Stimulated activated CD4-positive, alpha-beta T cell treated with anti-CD3 and anti-CD28 coated beads, TNF-alpha, amount 100 ng/mL, for 1 hour (primary cell): ENCODE measurements at places on chromosomes 1 and 21.
A peak's percentile ranks its signal among the peaks of the same experiment; 100 is the strongest.

DNA sequence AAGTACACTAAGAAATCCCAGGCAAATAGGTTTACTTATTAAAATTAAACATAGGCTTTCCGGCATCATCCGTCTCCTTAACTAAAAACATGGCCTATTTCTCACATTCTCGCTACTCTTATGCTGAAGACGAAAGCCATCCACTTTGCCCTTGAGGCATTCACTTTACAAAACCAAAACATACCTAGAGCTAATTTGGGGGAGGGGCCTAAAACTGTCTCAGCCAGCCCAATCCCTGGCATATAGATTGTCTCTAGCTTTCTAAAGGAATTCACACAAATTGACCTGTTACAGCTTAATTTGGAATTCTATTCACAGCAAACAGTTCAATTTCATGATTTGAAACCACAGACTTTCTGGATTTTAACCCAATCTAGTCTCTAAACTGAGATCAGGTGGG is 34.8 kb downstream of the SLC35D1 start:
- DNase-seq: no peak

DNA sequence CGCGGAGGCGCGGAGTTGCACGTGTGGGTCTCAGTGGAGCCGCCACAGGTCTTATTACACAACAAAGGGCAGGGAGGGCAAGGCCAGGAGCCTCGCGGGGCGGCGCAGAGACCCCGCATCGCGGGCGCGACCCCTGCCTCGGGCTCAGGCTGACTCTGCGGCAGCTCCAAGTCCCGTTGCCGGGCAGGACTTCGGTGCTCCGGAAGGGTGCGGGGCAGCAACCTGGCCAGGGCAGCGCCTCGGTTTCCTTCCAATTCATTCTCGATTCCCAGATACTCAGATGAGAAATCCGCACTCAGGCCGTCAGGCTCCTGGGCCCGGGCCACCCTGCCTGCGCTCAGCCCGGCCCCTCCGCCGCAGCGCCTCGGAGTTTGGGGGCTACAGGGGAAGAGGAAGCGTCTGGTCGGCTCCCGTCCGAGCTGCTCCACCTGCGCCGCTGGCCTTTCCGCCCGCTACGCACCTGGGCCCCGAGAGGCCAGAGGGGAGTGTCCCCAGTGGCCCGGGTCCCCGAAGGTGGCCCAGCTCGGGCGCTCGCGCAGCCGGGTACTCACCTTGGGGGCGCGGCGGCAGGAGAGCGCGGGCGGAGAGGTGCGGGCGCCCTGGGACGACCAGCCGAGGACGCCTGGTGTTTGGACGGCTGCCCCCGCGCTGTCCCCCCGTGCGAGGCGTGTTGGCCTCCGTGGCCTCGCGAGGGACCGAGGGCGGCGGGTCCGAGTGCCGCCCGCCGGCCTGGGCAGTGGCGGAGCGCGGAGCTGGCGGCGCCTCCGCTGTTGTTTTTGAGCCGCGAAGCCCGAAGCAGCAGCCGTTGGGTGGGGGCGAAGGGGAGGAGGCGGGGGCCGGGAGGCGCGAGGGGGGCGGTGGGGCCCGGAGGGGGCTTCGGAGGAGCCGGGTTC is 1.1 kb upstream of the PRDM16 start:
- no peak for DNase-seq

DNA sequence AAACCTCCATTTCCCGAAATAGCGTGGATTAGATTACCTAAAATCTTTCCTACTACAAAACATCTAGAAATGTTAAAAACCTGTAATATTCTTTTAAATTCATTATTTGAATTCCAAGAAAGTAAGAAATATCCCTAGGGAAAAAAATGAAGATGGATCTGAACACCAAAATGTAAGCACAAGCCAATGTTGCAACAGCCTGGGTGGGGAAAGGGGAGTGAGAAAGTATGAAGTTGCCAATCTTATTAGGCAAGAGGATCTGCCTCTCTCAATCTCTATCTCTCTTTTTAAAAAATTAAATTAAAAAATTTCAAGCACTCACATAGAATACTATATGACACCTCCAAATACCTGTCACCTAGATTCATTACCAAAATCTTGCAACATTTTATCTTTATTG is 74.9 kb upstream of the IRF2BP2 start:
- no peak for DNase-seq

DNA sequence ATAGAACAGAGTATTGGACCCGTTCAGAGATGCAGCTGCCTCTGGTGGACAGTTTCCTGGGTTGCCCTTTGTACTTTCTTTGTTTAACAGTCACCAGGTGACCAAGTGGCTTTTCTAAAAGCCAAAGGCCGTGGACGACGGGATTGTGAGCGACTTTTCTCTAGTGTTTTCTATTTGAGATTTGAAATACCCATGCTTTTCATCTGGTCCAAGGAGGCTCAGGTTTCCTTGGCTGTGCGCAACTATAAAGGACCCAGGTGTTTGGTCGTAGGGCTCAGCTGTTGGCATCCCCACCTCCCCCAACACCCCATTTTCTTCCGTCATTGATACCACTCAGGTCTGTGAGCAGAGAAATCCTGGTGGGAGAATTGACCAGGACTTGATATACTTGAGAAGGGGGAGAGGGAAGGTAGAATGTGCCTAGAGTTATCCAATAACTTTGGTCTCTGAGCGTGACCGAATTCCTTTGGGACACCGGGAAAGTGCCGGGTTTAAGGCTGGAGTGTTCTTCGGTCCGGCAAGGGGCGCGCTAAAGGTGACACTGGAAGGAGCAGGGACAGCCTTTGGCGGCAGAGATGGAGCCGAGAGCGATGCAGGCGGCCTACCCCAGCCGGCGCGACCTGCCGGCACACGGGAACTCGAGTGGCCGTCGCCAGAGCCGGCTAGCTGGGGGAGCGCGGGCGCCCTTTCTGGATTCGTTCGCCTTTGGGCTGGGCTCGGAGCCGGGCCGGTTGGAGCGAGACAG is 83.4 kb upstream of the BMP8A start:
- no peak for DNase-seq

GRCh38 chr1:119674835-119675289 is 26.8 kb upstream of the ZNF697 start:
- DNase-seq: no peak

DNA sequence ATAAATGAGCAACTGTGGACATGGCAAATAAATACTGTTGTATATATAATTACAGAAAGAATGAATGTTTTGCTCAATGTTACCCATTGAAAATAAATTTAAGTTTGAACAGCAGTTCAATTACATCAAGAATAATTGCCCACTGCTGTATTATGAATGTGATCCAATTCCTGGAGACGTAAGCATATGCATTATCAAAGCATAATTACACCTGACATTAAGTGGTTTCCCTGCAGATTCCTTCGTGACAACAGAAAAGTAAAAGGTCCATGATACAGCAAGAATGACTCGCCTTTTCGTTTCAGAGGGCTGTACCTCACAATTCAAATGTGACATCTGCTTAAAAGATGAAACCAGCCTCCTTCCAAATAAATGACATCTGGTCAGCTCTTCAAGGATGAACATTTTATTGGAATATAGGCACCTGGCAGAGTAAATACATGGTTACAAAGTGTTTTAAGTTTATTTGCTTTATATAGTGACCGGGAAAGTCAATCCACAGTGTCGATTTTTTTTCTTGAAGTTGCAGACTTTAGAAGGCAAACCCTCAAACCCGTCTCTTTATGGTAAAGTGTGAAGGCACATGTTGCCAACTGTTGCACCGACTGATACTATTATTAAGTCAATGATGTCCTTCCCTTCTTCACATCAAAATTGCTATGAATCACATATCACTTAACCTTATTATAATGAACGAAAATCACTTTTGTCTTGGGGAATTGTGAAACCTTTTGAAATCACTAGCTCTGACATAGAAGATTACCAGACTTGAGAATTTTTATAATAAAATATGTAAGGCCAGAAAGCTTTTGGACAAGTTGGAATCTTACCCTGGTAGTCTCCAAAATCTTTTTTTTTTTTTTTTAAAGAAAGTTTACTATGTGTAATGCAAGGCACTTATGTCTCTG is 36.2 kb upstream of the EDEM3 start:
- no peak for DNase-seq

- no peak for DNase-seq
Measured at GRCh38 chr1:24279590-24280232, 39.4 kb upstream of the GRHL3 start.

DNA sequence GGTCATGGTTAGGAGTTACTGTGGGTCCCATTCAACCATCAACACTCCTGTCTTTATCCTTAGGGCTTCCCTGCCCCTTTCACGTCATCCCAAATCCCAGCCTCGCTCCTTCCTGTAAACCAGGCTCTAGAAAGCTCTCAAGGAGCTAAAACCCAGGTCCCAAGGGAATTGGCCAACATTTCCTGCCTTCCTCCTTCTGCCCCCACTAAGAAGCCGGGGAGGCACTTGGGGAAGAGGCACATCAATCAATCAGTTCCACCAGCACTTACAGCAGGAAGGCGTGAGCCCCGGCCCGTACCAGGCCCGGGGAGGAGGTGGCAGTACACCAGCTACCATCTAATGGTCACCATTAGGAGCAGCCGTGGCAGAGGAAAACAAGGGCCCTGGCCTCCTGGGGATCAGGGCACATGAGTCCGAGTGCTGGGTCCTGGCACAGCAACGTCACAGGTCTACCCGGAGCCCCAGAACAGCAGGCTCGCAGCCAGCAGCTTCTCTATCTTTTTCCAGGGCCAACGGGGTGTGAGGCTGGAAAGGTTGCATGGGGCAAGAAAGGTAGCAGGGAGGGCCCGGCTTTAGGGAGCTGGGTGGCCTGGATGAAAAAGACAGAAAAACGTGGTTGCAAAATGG is 108.6 kb downstream of the CASZ1 start:
- no peak for DNase-seq

- no peak for DNase-seq
Measured at GRCh38 chr1:55374801-55375616, 159.8 kb upstream of the USP24 start.

DNA sequence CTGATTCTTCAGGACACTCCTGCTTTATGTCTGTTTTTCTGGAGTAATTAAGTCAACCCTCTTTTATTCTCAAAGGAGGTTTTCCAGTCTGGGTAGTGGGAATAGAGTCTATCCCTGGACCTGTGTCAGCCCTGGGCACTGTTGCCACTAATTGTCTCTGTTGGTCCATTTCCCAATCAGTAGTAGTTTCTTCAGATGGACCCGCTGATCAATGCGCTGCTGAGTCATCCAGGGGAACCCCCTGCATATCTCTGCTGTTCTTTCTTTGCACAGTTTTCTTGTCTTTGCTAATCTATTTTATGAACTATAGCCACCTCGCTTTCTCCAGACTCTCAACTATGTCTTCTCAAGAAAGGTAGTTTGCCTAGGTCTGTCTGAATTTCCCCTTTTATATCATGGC is 82.5 kb downstream of the TNNI3K start:
- no peak for DNase-seq

DNA sequence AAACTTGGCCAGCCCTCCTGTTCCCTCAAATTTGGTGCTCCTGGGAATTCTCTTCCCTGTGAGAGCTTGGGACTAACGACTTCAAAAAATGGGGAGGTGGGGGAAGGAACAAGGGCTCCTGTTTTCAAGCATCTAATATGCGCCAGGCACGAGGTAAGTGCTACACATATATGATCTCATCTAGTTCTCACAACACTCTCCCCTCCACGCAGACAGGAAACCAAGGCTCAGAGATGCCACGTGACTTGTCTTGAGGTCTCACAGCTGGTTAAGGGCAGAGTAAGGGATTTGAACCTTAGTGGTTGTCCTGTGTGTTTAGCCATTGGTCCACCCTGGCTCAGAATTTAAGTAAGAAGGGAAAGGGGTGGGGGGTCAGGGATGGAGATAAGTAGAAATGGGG is 125.9 kb downstream of the DMRTB1 start:
- DNase-seq: no peak

DNA sequence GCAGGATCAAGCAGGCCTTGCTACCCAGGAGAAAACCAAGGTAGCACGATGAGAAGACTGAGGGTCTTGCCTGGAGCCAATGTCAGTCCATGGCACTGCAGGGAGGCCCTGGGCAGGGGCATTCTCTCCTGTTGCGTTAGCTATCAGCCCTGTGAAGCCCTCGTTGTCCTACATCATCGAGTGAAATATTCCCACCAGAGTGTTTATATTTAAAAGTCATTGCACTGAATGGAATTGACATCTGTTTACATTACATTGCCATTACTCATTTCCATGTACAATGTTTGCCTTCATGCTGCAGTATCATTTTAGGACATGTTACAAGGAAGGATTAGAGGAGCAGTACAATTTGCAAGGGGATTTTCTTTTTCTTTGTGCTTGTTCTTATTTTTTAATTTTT is 243.9 kb downstream of the KAZN start:
- DNase-seq: no peak

DNA sequence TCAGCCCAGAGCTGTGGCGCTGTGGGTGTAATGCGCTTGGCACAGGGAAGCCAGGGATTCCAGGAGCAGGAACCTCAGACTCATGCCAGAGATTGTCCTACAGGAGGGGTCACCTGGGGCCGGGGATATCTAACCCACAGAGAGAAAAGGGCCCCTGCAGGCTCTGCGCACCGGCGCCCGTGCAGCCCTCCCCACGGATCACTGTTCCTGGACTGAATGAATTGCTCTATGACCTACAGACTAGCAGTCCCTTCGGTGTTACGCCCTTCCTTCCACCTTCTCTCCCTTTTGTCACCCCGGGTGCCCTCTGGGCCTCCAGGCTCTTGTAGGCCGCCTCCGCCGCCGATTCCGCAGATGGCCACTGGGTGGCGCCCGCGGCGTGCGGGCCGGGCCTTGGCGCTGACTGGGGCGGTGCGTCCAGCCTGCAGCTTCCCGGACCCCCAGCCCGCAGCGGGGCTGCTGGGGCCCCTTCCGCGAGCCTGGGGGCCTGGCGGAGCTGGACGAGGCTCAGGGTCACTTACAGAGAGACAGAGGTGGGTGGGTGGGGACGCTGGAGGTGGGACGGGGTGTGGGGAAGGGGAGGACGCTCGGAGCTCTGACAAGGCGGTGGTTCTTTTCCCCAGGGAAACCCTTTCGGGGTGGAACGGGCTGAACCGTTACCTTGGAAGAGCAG is 101.3 kb downstream of the IER5 start:
- DNase-seq: peak; percentile 55

GRCh38 chr1:113223546-113223945 is 150.5 kb downstream of the LRIG2 start:
- DNase-seq: no peak

- DNase-seq: peak; percentile 38
Measured at GRCh38 chr1:27395441-27396195, 3.2 kb downstream of the GPR3 start.

GRCh38 chr1:115666702-115667101 is 24.9 kb downstream of the VANGL1 start:
- DNase-seq: no peak

DNA sequence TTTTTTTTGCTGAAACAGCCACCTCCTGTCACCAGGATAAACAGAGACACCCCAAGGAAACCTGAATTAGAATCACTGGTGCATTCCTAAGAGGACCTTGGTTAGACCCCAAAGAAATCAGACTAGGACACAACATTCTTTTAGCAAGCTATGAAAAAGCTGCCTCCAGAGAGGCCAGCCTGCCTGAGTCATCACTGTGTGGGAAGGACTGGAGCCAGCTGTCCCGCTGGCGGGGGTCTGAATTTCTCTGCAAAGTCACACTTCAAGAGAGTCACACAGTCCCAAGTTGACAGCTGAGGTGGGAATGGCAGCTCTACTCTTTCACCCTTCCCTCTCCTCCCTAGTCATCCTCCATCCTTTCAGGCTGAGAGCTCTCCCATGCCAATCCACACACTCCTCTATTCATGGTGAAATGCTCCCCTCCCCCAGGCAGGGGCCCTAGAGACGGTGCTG is 405.0 kb upstream of the POU3F1 start:
- no peak for DNase-seq
